ENCODE measurements at places on chromosomes 11 and 22. TPM values are rescaled to one million over a fixed set of nuclear protein-coding genes. Genes with fewer than 3 reads are reported as not detected.

Gene AIFM3
- total RNA-seq, result 2.0 TPM

Gene CSKMT
- total RNA-seq, result 2.0 TPM

Gene C22orf39
- 93.0 TPM for total RNA-seq

Gene PPP2R1B
- 21.9 TPM for total RNA-seq

Gene RIMBP3C
- total RNA-seq, result 0.16 TPM

Gene EHF
- total RNA-seq, result 1.7 TPM

Gene SCUBE2
- 3.0 TPM for total RNA-seq

Gene KREMEN1
- 17.4 TPM for total RNA-seq

Measured in gastroesophageal sphincter (tissue), 4 donors.